ENCODE measurements at places on chromosomes 12 and 14.

DNA sequence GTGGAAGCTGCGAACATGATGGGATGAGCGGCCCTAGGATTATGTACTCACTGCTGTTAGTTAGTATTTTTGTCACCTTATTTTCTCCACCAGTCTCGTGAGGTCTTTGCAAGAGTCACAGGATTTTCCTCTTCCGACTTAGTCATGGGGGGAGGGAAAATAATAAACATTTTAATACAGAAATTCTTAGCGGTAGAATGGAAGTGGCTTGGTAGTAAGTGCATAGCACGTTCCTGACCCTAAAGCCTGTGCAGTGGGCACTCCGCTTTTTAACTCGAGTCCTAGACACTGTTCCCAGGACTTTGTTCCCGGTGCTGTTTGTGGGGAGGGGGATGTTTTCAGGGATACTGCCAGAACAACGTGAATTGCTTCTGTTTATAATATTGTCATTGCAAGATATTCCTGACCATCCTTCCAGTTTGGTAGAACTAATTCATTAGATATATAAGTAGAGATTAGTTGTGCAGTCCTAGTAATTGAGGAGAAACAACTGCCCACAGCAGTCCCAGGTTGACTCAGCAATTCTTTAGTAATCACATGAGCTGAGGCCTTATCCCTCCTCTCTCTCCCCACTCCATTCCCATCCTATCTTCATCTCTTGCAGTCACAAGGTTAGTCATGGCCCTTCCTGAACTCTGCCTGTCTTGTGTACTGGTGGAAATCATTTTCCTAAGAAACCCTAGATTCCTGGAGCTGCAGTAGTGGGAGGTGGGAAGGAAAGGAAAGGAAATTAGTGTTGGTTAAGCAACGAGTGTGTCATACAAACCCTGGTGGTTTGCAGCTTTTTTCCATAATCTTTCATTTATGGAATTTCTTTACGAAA is 799 bp downstream of the SLC38A6 start:
- DNase-seq = no peak

DNA sequence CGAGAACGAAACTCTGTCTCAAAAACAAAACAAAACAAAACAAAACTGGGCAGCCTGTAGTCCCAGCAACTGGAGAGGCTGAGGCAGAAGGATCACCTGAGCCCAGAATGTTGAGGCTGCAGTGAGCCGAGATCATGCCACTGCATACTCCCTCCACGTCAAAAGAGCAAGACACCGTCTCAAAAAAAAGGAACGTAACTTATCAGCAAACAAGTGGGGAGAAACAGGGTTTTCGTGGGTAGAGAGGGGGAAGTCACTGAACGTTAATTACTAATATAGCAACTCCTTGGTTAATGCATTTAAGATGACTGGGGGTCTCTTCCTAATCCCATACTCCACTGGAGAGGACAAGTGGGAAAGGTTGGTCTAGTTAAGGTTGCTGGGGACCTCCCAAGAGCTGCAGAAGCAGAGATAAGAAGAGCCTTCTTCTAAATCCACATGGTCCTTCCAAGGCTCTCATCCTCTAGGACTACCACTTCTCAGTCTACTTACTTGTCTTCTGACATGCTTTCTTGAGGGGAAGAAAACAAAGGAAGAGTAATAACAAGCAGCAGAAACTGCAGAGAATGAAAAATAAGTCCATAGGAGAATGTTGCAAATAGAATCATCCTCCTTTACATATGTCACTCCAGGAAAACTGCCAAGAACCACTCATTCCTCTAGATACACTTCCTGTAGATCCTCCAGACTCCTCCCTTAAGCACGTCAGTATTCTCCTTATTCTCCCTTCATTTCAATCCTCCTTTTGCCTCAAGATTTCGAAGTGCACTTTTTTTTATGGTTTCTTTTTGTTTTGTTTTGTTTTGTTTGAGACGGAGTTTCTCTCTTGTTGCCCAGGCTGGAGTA is 5.8 kb downstream of the NUMB start:
- no peak for DNase-seq

- no peak for DNase-seq
These were observed 472.6 kb upstream of the ATP2B1 start for GRCh38 chr12:90181216-90181615.

GRCh38 chr12:120810021-120810420 is 84.4 kb downstream of the ACADS start:
- DNase-seq = no peak

- DNase-seq = no peak
These were observed 18.8 kb upstream of the HHIPL1 start for GRCh38 chr14:99626041-99626648.

All from stimulated activated CD4-positive, alpha-beta T cell treated with anti-CD3 and anti-CD28 coated beads, Interleukin-12 subunit alpha, Interleukin-12 subunit beta, amount 100 ng/mL, for 24 hours (primary cell).